ENCODE measurements at places on chromosomes 1 and 21.
A peak's percentile ranks its signal among the peaks of the same experiment; 100 is the strongest.

DNA sequence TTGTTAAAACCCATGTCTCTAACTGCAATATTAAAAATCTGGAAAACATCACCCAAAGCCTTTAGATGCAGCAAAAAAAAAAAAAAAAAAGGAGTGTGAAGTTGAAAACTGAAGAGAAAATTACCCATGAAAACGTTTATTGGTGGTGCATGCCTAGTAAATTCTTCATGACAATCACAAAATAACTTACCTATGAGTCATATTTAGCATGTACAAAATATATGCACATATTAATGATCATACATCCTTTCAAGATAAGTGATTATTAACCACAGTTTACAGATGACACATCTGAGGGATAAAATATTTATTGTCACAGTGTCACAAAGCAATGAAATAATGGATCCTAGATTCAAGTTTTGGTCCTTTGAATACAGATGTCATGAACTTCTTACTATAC lies 505.2 kb upstream of the NR5A2 start:
- no peak for DNase-seq

DNA sequence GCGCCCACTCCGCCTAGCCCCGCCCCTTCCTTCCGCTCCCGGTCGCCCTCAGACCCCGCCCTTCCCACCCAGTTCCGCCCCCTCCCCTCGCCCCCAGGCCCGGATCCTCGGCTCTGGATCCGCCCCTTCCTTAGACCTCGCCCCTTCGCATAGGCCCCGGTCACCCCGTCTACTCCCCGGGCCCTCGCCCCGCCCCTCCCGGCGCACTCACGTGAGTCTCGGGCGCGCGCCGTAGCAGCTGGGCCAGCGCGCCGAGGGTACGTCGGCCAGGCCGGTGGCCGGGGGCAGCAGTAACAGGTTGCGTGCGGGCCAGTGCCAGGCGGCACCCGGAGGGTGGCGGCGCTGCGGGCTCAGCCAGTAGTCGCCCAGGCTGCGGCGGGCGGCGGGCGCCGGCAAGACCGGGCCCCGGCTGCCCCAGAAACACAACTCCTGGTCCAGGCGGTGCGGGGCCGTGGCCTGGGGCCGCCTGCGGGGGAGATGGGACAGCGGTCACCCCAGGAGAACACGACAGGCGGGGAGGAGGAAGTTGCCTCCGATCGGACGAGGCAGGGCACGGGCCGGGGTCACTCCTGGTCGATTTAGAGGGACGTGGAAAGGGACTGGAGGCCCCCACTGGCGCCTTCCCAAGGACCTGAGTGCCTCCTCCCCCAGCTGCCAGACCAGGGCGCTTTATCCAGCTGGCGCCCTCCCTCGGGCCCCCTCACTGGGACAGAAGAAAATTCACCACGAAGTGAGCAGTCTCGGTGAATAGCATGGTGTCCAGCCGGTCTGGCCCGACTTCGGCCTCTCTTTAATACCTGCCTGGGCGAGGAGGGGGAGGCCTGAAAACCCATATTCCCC lies 10.7 kb downstream of the FAM229A start:
- DNase-seq = peak; percentile 70

DNA sequence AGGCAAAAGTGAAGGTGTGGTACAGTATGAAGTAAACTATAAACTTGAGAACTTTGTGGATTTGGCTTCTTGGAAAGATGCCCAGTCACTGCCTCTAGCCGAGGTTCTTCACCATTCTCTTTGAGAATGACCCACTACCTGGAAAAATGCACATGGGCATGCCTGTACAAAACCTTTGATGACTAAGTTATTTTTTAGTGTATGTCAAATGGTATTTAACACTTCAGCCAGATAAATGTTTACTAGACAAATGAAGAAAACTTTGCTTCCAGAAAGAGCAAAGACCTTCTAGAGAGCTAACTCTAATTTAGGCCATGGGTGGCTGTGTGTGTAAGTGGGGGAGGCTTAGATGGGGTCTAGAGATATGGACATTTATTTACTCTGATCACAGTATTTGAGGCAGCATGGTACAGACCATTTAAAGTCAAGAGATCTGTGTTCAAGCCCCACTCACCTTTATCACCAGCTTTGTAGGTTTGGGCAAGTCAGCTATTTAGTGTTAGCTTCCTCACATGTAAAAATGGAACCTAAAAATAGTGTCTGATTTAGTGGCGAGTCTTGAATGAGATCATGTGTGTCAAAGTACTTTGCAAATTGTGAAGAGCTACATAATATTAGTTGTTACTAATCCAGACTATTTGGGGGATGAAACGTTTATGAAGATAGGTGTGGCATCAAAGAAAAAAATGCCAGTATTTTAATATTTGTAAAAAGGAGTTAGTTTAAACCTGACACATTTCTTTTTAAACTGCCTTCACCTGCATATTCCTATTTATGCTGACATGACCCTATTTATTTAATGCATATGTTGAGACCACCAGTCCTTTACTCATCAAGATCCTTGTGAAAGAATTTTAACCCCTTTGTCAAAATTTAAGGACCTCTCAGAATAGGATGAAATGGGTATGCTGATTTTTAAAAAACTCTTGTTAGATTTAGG lies 20.2 kb downstream of the NFYC start:
- no peak for DNase-seq

DNA sequence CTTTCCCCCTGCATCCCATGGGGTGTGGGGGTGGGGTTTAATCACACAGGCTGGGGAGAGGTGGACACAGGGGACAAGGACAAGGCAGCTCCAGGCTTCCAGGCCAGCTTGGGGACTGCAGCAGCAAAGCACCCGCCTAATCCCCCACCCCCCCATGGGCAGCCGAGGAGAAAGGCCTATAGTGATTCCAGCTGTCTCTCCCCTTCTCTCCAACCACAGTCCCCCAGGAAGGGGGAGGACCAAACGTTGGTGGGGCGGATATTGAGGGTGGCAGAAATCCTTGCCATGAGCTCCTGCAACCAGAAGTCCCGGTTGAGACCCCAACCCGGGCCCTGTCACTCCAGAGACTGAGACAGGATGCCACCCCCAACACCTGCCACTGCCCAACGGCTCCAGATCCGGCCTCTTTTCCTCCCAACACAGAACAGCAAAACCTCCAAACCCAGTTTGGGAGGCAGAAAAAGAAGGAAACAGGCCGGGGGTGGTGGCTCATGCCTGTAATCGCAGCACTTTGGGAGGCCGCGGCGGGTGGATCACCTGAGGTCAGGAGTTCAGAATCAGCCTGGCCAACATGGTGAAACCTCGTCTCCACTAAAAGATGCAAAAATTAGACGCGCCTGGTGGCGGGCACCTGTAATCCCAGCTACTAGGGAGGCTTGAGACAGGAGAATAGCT lies 1.7 kb downstream of the EPHA2 start:
- DNase-seq = no peak

- DNase-seq = no peak
Measured at GRCh38 chr1:209937996-209938959, at the start of gene SYT14. TSS of gene SYT14 (plus strand) at chr1:209938217. CDS start at chr1:209938265, 48 bp downstream.

DNA sequence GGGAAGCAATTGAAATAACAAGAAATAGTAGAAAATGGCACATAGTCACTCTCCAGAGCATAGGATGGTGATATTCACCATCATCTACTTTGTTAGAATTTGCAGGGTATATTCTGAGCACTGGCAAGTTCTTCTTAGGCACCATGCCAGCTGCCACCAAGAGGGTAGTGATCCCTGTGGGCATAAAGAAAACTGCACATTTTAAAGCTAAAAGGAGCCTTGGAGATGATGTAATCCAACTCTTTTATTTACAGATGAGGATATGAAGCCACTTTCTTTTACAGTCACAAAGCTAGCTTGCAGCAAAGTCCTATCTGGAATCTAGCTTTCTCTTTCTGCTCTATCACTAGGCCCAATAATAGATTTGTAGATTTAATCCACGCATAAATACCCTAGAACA lies 69.0 kb downstream of the PTGER3 start:
- DNase-seq = no peak

- no peak for DNase-seq
Measured at GRCh38 chr1:153390938-153391710, at the start of gene S100A8. TSS of gene S100A8 (minus strand) at chr1:153391073. CDS start at chr1:153390535, 538 bp downstream.

DNA sequence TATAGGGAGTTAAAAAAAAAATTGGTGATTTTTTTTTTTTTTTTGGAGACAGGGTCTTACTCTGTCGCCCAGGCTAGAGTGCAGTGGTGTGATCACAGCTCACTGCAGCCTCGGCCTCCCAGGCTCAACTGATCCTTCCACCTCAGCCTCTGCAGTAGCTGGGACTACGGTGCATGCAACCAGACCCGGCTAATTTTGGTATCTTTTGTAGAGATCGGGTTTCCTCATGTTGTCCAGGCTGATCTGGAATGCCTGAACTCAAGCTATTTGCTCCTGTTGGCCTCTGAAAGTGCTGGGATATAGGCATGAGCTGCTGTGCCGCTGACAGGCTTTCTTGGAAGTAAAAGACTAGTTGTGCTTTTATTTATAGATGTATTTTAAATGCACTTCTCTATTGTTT lies 3.0 kb downstream of the CDC42 start:
- no peak for DNase-seq

- DNase-seq = no peak
Measured at GRCh38 chr1:109438798-109439297, 12.6 kb upstream of the PSMA5 start.

GRCh38 chr1:117611894-117612483 lies 6.1 kb downstream of the TENT5C start:
- no peak for DNase-seq

GRCh38 chr1:116910379-116911187 lies 867 bp downstream of the PTGFRN start:
- peak; percentile 10 for DNase-seq

- no peak for DNase-seq
Measured at GRCh38 chr1:81803431-81804110, 2.8 kb downstream of the ADGRL2 start.

DNA sequence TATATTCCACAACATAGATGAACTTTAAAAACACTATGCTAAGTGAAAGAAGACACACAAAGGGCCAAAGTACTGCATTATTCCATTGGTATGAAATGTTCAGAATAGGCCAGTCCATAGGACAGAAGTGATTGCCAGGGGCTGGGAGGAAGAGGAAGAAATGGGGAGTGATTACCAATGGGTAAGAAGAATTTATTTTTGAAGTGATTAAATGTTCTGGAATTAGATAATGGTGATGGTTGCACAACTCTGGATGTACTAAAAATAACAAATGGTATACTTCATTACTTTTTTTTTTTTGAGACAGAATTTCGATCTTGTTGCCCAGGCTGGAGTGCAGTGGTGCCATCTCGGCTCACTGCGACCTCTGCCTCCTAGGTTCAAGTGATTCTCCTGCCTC lies 61.7 kb downstream of the CHD5 start:
- no peak for DNase-seq

DNA sequence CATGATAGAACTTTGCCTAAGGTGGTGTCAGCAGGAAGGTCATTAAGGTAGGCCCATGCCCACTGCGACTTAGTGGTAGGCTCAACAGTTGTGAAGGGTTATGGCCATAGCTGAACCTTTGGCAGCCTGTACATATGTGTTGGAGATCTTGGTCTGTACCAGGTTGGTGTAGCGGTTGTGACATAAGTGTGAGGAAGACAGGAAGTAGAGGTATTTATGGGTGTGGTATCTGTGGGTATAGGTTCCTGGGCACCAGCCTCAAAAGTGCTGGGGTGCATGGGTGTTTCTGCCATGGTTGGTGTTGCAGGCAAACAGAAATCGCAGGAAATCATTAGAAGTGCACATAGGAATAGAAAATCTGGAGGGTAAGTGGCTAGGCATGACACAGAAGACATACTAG lies 18.6 kb upstream of the LRIF1 start:
- no peak for DNase-seq

GRCh38 chr1:116929961-116930592 lies 20.4 kb downstream of the PTGFRN start:
- no peak for DNase-seq

GRCh38 chr21:45440736-45441350 lies 35.9 kb downstream of the COL18A1 start:
- no peak for DNase-seq

GRCh38 chr1:59045137-59045536 lies 251.8 kb upstream of the FGGY start:
- no peak for DNase-seq

- DNase-seq = no peak
Measured at GRCh38 chr21:33852485-33852884, 63.1 kb downstream of the ATP5PO start.

- no peak for DNase-seq
Measured at GRCh38 chr1:154628121-154628405, 20.1 kb upstream of the ADAR start.

- no peak for DNase-seq
Measured at GRCh38 chr1:172680244-172680643, 21.3 kb downstream of the FASLG start.

DNA sequence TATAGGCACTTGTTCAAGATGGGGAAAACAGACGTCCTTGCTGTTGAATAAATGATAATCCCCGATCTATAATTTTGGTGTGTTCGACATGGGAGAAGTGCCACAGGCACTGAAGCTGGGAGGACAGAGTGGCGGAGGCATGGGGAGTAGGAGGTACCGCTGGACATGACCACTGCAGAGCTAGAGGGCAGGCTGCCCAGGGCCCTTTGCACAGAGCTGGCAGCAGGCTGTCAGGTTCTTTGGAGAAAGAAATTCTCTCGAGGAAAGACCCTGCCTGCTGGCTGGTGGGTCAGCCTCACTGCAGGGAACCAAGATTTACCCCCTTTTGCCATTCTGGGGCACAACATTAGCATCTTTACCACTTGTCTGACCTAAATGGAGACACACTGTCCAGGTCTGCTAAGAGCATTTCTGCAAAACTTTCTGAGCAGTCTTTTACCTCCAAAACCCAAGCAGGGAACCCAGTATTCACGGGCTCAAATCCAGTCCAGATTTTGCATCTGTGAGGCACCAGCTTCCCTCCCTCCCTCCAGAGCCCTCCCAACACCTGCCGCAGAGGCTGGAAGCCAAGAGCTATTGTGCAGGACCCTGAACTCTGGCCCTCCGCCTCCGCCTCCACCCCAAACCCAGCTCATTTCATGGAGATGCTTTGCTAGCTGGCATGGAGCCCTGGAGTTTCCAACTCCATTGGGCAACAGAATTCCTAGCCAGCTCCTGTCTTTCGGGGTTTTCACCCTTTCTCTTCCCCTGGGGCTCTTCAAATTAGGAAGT lies 142.3 kb downstream of the PLXNA2 start:
- no peak for DNase-seq

- DNase-seq = no peak
Measured at GRCh38 chr1:225539069-225539468, 111.2 kb upstream of the LBR start.

DNA sequence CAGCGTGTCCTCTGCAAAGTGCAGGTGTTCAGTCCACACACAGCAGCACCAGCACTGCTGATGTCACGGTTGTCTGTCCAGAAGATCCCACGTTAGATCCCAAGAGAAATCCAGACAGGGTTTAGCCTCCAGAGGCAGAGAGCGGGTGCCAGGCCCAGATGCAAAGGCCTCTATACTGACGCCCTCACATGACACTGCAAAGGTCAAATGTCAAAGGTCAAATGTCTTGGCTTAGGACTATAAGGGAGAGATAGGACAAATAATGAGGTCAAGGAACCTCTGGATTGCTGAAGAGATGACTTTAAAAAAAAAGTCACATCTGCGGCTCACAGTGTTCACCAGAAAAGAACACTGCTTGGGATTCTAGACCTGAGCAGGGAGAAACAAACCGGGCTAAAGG lies 101.5 kb downstream of the COLGALT2 start:
- no peak for DNase-seq
